ENCODE measurements at places on chromosomes 4 and X.

DNA sequence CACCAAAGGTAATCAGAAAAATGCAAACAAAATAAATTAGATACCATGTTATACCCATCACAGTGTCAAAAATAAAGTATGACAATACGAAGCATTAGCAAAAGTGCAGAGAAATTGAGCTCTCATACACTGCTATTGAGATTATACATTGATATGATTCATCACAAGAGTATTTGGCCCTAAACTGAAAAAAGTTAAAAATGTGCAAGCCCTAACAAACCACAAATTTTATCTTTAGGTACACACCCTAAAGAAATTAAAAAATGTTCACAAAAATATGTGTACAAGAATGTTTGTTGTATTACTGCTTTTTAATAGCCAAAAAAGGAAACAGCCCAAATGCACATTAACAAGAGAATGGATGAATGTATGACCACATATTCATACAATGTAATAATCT, 137.9 kb upstream of the MAGEA10 start:
- DNase-seq = no peak

GRCh38 chr4:105887508-105887907, 7.8 kb upstream of the NPNT start:
- DNase-seq = no peak

GRCh38 chr4:107640197-107640596, 79.8 kb downstream of the PAPSS1 start:
- DNase-seq = no peak

DNA sequence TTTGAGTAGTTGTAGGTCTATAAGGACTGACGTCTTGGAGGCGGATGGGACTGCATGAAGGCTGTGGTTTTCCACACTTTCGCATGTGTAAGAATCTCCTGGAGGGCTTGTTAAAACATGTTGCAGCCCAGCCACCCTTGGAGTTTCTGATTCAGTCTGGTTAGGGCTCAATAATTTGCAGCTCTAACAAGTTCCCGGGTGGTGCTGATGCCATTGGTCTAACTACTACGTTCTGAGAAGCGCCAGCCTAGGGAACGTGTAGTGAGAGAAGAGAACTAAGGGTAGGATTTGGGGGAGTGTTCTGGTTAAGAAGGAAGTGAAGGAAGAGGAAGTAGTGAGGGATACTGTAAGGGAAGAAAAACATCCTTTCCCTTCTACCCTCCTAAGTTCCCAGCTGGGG, 138.9 kb downstream of the LARP7 start:
- no peak for DNase-seq

DNA sequence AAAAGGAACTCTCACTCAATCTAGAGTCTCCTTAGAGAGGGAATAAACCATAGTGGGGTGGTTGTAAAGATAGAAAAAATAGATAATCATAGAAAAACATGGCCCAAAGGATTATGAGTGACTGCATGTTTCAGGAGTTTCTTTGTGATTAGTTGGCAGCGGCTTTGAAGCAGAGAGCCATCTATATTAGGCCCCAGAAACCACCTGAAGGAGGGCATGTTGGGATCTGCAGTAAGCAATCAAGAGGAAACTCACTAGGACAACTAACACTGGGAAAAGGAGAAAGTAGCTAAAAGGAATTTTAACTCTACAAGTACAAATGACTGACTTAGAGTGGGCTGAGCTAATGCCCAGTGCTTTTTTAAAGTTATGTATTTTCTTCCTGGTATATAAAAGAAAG, 269.2 kb upstream of the NRK start:
- no peak for DNase-seq

DNA sequence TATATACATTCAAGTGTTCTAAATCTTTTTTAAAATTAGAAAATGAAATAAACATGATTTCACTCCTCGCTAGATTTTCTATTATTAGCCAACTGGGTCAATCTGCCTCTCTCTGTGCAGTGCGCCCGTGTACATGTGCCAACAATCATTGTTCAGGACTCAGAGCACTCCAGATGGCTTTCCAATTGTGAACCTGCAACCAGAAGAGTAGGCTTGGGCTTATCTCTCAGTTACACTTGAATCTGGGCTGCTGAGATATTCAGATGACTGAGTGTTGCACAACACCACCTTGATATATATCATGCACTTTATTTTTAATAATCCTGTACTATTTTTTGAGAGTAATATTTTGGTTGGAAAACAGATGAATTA, 184.0 kb upstream of the FSTL5 start:
- no peak for DNase-seq

- DNase-seq = no peak
Observed at GRCh38 chrX:77788050-77788449, 2.0 kb upstream of the ATRX start.

Data from spinal cord (tissue), 10 donors.